CD4-positive, alpha-beta T cell (primary cell): ENCODE measurements at places on chromosomes 4 and X.

- DNase-seq, result no peak
Measured at GRCh38 chr4:150173432-150173861, 95.2 kb downstream of the DCLK2 start.

DNA sequence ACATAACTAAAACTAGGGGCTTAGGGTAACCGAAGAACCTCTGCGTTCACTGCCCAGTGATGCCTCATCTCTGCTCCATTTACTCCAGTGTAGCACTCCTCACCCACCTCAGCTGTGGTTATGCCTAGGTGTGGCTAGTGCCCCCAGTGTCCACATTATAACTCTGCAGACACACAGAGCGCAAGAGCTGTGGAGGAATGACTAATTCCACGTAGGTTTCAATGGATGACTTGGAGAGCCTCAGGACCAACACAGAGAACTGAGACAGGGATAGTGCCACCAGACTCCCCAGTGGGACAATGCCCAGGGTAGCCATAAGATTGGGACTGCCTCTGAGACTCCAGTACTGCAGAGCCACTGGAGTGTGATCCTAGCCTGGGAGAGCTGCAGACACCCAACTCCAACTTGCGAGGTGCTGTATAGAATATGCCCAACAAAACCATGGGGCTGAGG lies 542.4 kb upstream of the DIPK2B start:
- no peak for DNase-seq

DNA sequence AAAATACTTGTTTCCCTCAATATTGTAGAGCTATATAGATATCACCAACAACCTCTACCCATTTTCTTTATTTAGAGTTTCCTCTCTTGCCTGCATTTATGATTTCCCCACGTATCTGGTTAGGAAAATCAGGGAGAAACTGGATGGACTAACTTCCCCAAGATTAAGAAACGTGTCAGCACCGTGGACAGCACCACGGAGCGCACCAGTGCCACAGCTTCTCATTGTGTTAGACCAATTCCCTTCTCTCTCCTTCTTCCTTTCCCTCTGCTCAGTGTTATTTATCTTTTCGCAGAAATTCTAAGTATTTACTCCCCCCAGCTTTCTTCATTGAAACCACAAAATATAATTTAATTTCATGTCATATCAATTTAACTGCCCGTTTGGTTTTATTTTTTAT lies 568.6 kb upstream of the BOD1L1 start:
- DNase-seq, result no peak

GRCh38 chrX:52983321-52984000 lies 25.1 kb upstream of the FAM156A start:
- DNase-seq, result no peak

DNA sequence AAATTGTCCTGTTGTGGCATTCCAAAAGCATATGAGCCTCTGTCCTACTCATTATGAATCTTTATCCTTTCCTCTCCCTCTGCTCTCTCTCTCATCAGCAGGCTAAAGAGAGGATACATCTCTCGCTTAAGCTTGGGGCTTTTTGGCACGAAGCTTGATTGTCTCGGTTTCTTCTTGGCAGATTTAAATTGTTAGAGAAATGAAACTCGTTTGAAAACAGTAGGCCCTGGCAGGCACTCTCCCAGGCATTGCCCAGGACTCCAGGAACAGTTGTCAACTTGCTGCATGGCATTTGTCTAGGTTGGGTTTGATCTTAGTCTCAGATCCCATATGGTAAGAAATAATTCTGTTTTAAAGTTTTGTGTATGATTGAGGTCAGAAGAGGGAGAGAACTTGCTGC lies 35.5 kb downstream of the NAA11 start:
- DNase-seq, result no peak

DNA sequence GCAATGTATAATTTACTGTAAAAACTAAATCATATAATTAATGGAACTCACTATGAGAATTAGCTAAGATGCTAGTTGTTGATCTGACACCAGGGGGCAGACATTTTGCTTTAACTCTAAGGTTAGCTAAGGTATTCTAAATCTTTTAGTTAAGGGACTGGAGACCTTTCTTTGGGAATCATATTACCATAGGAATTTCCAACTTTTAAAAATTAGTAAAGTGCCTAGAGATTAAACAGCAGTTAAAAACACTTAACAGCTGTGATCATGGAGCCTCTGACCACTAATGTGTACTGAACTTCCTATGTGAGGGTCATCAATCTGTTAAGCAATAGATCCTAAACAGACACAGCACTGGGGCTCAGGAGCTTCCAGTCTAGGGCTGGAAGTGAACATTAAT lies 226.6 kb downstream of the NSUN7 start:
- DNase-seq, result no peak

DNA sequence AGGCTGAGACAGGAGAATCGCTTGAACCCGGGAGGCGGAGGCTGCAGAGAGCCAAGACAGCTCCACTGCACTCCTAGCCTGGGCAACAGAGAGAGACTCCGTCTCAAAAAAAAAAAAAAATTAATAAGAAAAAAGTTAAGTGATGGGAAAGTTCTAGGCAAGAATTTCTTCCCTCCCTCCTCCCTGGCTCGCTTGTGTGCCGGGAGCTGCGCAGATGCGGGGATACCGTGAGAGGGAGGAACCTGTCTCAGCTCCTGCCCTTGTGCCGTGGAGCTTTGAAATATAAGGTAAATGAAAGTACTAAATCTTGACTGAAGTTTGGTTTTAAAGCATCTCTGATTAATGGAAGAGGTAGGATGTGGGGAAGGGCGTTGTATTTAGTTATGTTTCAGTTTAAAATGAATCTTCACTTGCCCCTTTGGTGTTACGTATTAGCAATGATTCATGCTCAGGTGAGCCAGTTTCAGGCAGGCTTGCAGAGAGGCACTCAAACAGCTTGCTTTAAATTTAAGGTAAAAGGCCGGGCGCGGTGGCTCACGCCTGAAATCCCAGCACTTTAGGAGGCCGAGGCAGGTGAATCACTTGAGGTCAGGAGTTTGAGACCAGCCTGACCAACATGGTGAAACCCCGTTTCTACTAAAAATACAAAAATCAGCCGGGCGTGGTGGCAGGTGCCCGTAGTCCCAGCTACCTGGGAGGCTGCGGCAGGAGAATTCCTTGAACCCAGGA lies 1.4 kb upstream of the UFSP2 start:
- no peak for DNase-seq
